MG63 (cell line): ENCODE measurements at places on chromosomes 5 and 9.
A peak's percentile ranks its signal among the peaks of the same experiment; 100 is the strongest.

DNA sequence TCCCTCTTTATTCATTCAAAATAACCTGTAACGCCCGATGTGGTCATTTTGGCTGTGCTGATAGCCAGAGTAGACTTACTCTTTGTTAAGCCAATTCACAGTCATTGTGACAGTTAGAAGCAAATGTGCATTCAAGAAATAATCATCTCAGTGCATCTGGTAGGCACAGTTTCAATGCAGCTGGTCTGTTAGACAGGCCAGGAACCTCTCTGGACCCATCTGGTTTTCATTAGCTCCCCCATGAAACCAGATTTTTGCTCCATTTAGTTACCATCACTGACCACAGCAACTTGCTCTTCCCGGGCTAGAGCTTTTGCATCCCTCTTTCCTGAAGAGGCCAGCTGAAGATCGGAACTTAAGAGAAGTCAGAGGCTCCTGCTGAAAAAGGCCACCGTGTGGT lies 284.2 kb downstream of the NSG2 start:
- no peak for DNase-seq

DNA sequence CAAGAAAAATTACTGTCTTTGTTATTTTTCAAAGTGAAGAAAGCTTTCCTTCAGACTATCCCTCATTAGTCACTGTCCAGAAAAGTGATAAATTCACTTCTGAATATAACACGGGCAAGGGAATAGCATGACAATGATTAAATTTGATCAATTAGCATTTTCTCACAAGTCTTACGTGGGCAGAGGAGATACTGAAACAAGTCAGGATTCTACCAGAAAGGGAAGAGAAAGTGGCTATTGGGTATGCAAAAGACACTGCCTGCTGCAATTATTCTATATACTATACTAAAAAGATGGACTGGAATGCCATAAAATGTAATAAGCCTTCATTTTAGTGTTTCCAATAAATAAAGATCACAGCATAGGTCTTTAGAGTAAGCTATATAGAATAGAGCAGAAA lies 7.4 kb downstream of the COX7C start:
- no peak for DNase-seq

DNA sequence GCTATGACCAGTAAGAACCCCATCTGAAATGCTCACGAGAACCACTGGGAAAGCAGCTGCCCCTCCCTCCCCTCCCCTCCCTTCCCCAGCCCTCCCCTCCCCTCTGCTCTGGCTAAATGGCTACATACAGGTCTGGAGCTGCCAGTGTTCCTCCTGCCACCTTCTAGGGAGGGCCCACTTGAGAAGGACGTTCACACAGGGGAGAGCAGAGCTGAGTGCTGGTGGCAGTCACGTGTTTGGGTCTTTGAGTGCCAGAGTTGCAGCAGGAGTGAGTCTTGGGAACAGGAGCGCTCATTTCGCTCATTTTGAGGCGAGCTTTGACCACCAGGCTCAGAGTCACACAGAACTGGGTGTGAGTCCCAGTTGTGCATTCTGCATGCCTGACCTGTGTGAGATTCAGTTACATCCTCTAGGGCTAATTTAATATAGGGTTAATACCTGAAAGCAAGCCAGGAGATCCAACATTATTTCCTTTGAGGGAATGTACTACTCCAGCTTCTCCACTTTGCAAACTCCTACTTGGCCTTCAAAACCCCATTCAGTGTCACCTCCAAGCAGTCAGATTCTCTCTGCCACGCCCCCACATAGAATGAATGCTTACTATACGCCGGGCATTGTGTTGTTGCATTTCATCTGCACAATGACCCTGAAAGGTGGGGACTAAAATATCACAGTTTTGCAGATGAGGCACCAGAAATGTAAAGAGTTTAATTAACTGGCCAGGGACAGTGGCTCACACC lies 25.1 kb downstream of the CPLX2 start:
- DNase-seq, result no peak

DNA sequence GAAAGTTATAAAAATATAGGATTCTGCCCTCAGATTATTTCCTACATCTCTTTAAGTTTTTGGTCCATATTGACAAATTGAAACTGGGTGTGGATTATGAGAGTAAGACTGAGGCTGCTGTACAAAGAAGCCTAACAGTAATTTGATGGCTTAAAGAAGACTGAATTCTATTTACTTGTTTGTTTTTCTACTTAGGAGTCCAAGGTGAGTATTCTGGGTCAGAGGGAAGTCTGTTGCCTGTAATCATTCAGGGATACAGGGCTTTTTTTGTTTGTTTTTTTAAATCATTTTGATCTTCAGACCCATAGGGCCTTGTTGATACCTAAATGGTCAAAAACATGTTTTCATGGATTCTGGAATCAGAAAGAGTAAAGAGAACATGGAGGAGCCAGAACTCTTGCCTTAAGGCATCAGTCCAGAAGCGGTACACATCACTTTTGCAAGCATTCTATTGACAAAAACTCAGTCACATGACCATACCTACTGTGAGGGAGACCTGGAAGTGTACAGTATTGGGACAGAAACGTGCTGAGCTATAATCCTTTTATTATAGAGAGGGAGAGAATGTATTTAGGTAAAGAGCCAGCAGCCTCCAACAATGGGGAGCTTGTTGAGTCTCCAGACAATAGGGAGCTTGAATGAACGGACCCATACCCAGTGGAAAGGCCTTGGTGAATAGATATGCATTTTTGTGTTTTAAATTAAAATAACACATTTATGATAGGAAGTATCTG lies 102.7 kb downstream of the LRRC70 start:
- DNase-seq, result no peak

GRCh38 chr5:84599964-84600363 lies 215.3 kb upstream of the EDIL3 start:
- no peak for DNase-seq

GRCh38 chr9:36018891-36019720 lies 17.6 kb upstream of the RECK start:
- no peak for DNase-seq

DNA sequence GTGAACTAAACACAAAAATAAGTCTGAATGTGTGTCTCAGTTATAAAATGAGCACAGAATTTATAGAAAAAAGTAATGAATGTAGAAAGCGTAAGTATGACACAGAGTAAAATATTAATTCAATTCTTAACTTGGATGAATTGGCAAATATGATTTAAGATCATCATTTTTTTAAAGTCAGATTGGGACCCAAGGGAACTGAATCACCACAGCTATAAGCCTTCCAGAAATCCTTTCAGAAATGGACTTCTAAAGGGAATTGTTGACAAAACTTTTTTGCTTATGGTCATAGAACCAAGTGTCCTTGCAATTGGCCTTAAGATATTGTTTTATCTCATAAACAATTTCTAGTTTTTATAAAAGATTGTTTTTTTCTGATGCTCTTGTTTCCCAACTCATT lies 495.1 kb upstream of the DAB2 start:
- DNase-seq, result no peak

DNA sequence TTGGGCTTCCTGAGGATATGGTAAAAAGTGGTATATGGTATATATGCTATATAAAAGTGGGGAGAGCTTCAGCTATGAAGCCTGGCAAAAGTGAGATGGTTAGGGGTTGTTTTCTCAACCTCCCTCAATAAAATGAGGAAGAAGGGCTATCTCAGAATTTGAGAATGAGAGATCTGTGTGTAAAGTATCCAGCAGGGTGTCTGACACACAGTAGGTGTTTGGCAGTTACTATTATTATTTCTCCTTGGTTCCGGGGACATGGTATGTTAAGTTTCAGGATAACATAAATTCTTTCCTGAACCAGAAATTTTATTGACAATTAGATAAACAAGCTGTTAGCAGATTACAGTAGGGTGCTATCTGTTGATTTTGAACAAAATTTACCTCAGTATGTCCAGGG lies 94.1 kb downstream of the DENND1A start:
- no peak for DNase-seq

DNA sequence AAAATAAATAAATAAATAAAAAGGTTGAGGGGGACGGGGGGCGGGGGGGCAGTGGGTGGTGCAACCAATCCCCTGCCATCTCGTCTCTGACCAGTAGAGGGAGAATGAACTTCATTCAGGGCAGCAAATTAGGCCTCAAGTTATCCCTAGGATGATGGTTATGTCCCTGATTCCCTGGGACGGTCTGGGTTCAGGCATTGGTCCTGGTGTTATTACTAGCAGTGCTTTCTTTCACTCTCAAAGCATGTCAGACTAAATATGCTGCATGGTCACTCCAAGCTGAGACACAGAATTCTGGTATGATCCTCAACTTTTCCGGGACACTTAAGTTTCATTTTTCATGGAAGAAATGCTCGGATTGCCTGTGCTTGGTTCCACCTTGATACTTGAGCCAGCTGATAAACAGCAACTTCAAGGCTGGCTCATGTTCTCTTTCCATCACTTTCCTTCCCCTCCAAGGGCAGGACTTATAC lies 59.4 kb downstream of the DAP start:
- DNase-seq, result peak; percentile 41

- DNase-seq, result no peak
Measured at GRCh38 chr9:14153310-14153720, 160.6 kb downstream of the NFIB start.

- DNase-seq, result no peak
Measured at GRCh38 chr5:141484310-141484640, 555 bp upstream of the PCDHGC4 start.

DNA sequence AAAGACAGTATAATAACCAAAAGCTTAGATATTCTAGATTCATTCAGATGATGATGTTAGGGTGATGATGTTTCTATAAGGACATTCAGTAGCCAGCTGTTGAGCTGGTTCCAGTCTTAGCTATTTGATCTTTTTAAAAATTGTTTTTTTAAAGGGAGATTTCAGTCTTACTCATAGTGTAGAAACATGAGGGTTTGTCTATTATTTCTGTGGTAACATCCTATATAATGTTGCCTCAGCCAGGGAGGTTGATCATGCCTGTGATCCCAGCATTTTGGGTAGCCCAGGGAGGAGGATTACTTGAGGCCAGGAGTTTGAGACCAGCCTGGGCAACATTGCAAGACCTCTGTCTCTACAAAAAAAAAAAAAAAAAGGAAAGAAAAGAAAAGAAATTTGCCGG lies 167.8 kb downstream of the DOCK2 start:
- peak; percentile 65 for DNase-seq

DNA sequence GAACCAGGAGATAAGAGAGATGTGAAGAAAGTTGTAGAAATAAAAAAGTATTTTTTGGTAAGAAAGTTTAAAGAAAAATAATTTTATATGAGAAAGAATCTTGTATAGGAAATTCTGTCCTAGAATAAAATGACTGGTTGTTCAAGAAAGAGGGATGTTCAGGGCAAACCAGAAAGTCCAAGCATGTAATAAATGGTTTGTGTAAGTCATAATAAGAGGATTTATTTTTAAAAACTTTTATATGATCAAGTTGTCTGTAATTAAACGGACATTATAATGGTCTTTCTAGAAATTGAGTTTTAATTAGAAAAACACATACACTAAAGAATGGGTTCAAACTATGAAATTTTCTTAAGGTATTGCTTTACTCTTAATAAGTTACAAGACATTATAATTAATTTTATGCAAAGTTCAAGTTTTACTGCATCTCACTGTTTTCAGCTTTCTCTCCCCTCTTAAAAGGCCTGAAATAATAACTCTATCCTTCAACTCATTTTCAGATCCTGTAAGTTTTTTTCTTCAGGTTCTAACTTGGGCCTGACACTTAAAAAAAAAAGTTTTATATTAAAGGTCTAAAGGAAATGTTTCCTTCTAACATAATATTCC lies 56.1 kb upstream of the ZNF300 start:
- DNase-seq, result no peak

- no peak for DNase-seq
Measured at GRCh38 chr5:38997591-38997990, 76.6 kb downstream of the RICTOR start.

GRCh38 chr9:5375091-5375490 lies 35.4 kb upstream of the RLN1 start:
- DNase-seq, result no peak

DNA sequence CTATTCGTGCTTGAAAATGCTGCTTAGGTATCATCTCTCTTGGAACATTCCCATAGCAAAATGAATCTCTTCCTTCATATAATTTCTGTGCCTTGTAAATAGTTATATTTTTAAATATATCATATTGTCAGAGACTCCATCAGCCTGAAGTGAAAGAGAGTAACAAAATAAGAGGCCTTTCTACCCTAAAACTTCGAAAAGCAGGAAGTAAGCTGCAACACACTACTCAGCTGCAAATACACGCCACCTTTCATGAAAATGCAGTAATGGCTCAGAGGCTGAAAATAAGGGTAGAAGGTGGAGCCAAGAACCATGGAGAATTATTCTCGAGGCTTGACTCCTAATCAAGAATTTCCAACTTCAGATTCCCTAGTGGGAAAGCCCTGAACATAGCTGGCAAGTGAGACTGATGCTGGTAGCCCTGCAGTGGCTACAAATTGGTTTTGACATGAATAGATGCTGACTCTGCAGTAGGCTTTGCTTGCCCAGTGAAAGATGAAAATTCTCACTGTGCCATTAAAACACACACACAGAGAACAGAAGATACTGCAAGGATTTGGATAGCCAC lies 30.2 kb upstream of the PTGER4 start:
- DNase-seq, result no peak

DNA sequence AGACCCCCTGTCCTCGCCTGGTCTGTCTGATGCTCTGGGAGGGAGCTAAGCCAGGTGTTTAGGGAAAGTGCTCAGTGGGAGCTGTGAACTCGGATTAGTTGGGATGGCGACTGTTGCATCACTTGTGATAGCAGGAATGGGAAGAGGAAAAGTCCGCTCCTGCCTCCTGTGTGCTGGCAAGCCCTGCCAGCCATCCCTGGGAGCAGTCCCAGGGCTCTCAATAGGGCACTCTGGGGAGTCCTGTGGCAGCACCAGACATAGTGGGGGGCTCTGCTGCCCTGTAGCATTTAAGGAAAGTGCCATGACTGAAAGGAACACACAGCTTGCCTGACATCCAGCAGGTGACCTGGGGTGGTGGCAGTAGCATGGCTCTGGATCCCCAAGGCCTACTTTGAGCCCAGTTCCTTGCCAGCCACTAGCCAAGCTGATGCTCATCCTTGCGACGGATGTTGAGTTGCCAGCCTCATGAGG lies 81.5 kb downstream of the AMBP start:
- DNase-seq, result no peak

GRCh38 chr5:74258314-74258665 lies 382.2 kb downstream of the ENC1 start:
- DNase-seq, result no peak

GRCh38 chr9:138020120-138020794 lies 142.7 kb downstream of the CACNA1B start:
- DNase-seq, result no peak

DNA sequence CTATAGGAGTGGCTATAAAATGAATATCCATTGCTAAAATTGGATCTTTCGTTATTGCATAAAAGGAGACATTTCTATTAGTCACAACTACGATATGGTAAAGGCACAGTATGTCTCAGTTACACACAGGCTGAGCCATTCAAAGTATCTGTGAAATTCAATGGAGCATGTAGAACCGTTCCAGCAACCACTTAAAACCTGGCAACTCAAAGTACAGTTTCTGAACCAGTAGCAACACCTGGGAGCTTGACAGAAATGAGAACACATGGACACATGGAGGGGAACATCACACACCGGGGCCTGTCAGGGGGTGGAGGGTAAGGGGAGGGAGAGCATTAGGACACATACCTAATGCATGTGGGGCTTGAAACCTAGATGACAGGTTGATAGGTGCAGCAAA lies 15.4 kb downstream of the POC5 start:
- no peak for DNase-seq

GRCh38 chr5:111121926-111122325 lies 29.8 kb downstream of the WDR36 start:
- DNase-seq, result no peak

GRCh38 chr9:113770396-113770795 lies 105.7 kb upstream of the ZNF618 start:
- peak; percentile 35 for DNase-seq

- DNase-seq, result peak; percentile 50
Measured at GRCh38 chr5:74179179-74179578, 461.3 kb downstream of the ENC1 start.
